ENCODE measurements at places on chromosomes 7 and 10. TPM values are rescaled to one million over a fixed set of nuclear protein-coding genes. Genes with fewer than 3 reads are reported as not detected.

Gene DOCK4
- total RNA-seq: 43.6 TPM

DNA sequence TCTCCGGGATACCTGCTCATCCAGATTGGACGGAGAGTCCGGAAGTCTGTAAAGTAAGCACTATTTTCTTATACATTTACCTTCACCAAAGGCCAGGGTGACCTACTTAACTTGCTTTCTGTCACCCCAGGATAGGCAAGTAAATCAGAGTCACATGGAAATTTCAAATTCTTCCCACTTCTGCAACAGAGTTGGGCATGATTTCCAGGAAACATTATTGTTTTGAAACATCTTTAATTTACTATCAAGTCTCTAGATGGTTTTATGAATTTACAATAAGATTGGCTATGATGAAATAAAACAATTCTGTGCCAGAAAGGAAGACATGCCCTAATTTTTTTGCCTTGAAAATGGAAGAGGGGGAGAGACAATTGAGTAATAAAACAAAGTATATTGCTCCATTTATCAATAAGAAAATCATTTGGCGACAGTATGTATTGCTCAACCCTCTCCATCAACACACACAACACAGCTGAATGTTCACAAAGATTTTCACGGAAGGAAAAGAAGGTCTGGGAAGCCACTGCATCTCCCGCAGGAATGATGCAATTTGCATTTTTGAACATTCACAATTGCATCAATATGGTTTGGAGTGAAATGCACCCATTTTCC, 702.8 kb downstream of the PARD3 start:
- DNase-seq: peak; percentile 72

Gene CRHR2
- total RNA-seq: not detected

DNA sequence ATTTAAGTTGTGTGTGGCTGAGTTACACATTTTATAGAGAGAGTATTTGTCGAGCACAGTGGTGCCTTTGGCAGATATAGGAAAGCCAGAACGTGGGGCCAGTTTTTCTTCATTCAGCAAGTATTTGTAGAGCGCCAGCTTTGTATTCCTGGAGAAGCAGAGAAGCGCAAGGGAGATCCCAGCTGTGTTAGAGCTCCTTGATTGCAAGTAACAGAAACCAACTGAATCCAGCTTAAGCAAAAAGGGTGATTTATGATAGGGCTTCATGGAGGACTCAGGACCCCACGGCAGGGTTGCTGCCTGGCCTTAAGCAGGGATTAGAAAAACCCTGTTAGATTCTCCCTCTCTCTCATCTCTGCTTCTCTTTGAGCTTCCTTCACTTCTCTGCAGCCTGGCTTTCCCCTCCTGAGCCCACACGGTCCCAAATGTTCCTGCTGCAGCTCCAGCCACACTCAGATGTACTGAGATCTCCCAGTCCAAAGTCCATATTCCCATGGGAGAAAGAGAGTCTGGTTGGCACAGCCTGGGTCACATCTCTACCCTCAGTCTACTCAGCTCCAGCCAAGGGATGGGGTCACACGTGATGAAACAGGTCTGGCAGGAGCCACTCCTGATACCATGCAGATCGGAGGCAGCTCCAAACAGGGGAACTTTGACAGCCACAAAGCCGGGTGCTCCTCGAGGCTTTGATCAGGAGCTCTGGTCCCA, 16.7 kb downstream of the UBTD1 start:
- peak; percentile 18 for DNase-seq

- DNase-seq: no peak
Observed at GRCh38 chr10:103367379-103367781, 396 bp upstream of the TAF5 start.

GRCh38 chr7:157032128-157032527, 21.7 kb upstream of the MNX1 start:
- DNase-seq: no peak

- no peak for DNase-seq
Observed at GRCh38 chr7:149804106-149804505, 30.7 kb upstream of the ZNF467 start.

Gene CYP3A7
- total RNA-seq: not detected

Gene CAMK2B
- under 0.01 TPM for total RNA-seq

Gene RASA4B
- 2.3 TPM for total RNA-seq

- DNase-seq: no peak
Observed at GRCh38 chr10:59314268-59314667, 48.1 kb downstream of the FAM13C start.

Gene PAX2
- not detected for total RNA-seq

DNA sequence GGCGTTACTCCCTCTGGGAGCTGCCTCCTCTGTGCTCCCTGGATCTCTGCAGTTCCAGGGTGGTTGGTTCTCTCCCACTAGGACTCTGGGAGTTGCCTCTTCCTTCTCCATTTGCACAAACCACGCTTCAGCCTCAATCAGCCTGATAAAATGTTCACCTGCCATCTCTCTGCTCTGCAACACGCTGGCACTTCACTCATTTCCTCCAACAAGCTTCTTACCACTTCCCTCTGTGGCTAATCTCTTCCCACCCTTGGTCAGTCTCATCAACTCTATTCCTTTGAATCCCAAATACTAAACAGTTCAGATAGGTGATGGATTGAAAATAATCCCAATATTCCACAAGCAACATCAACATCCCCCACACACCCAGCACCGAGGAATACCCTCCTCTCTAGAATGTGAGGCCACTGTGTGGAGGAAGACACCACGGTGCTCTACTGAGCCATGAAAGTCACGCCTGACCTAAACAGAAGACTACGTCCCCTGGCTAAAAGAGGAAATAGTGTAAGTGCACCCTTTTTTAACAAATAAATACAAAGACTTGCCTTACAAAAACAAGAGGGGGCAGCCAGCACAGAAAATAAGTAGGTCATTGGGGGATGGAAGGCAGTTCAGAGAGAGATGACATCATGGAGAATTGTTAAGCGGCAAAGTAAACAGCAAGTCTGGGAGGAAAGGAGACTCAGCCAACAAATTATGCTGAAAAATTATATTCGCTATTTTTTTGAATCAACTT, 1.9 kb upstream of the FAM170B start:
- no peak for DNase-seq

- DNase-seq: peak; percentile 23
Observed at GRCh38 chr10:98415731-98416119, 743 bp upstream of the PYROXD2 start.

DNA sequence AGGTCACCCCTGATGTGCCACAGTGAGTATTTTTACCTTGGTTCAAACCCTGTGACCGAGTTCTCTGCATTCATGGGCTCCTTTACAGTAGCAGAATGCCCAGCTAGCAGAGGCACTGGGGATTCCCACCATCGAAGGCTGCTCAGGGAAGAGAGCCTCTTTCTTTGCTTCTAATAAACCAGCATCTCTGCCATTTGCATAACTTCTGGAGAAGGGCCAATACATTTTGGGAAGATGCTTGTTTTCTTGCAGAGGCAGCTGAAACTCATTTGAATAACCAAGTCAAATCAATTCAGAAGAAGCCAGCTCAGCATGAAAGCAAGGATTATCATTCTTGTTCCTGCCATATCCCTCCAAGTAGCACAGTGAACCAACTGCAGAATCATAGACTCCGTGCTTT, 82.9 kb upstream of the WDR11 start:
- DNase-seq: no peak

GRCh38 chr10:79274279-79275104, 72.8 kb upstream of the PPIF start:
- peak; percentile 92 for DNase-seq

Gene TCERG1L
- not detected for total RNA-seq

Gene ABLIM1
- 10.0 TPM for total RNA-seq

GRCh38 chr7:43467846-43468245, 115.1 kb upstream of the STK17A start:
- DNase-seq: no peak

DNA sequence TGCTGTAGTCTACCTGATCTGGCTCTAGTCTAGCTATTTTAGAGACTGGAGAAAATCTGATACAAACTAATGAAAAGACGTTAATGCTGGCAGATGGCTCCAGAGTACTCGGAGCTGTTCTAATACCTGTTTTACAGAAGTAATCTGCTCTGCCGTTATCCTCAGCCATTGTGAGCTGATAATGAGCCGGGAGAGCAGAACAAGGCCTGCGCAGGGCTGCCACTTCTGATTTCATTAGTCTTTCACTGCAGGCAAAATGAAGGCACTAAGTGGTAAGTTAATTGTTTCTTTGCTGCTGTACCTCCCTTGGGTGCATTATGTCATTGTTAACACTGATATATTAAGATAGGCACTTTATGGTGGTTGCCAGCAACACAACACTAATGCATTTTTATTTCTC, 456.4 kb upstream of the PFKP start:
- DNase-seq: no peak

GRCh38 chr7:66183700-66184099, 21.4 kb upstream of the TPST1 start:
- DNase-seq: peak; percentile 98

GRCh38 chr7:41948503-41948902, 245.6 kb upstream of the INHBA start:
- DNase-seq: no peak

Gene PAPOLB
- not detected for total RNA-seq

Gene ELOVL3
- total RNA-seq: 0.32 TPM

DNA sequence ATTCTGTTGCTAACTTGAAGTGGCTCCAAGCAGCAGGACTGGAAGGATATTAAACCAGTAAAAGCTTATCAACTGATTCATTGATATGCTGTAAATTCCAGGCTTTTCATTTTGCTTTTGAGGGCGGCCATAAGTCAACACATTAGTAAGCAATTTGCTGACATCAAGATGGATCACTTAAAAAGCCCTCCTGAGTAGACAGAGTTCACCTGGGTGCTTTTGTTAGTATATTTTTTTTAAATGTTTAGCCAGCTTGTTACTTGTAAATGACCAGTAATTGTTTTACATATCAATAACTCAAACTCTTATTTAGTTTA, 26.5 kb downstream of the RNF32 start:
- no peak for DNase-seq

GRCh38 chr7:103432712-103433111, 13.3 kb downstream of the SLC26A5 start:
- no peak for DNase-seq

- peak; percentile 42 for DNase-seq
Observed at GRCh38 chr7:40298421-40298820, 163.6 kb downstream of the SUGCT start.

DNA sequence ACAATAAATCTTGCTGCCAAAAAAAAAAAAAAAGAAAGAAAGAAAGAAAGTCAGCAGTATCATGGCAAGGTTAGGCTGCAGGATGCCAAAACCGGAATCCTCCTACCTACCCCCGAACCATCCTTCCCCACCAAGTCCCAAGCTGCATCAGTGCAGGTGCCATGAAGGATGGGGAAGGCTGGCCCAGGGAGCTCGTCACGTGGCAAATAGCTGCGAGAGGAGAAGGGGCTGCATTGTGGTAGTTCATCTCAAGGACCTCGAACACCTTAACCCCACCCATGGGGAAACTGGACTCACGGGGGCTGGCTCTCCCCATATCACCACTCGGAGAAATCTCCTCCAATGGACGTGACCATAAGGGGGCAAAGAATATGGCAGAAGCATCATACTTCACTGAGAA, 86.2 kb downstream of the TACC2 start:
- DNase-seq: no peak

Gene DDIT4
- 325 TPM for total RNA-seq

GRCh38 chr7:49287653-49288052, 363.3 kb downstream of the CDC14C start:
- DNase-seq: no peak

Gene CCDC172
- total RNA-seq: not detected

Gene PIP4K2A
- 66.7 TPM for total RNA-seq

DNA sequence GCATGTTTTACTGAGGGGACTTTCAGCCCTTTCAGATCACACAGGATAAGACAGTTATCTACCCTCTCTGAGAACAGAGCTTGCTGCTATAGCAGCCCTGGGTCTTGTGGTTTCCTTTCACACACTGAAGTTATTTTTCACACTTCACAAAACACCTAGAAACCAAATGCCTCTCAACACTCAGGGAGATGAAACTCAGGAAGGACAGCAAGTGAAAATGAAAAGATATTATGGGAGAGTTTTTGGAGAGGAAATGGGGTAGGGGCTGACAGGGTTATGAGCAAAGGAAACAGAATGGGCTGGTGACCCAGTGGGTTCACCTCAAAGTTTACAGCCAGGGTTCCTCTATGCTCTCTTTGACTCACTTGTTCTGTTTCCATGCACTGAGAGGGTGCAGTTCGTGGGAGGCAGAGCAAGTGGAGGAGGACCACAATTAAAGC, 17.0 kb upstream of the GIMAP2 start:
- no peak for DNase-seq

DNA sequence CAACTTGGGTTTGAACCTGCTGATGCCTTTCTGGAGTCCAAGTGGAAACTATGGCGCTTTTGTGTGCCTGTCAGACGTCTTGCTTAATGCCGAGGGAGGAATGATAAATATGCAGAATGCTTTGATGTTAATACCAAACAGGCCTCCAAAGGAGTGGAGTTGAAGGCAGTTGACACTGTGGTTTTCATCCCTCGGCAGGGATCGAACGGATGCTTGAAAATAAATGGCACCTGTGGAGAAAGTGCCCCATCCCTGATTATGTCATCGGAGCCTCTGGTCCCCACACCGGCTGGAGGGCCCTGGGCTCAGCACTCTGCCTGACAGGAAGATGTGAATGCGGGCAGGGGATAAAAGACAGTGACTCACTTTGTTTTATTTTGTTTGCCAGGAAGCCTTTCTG, 148.7 kb upstream of the GPR26 start:
- no peak for DNase-seq

DNA sequence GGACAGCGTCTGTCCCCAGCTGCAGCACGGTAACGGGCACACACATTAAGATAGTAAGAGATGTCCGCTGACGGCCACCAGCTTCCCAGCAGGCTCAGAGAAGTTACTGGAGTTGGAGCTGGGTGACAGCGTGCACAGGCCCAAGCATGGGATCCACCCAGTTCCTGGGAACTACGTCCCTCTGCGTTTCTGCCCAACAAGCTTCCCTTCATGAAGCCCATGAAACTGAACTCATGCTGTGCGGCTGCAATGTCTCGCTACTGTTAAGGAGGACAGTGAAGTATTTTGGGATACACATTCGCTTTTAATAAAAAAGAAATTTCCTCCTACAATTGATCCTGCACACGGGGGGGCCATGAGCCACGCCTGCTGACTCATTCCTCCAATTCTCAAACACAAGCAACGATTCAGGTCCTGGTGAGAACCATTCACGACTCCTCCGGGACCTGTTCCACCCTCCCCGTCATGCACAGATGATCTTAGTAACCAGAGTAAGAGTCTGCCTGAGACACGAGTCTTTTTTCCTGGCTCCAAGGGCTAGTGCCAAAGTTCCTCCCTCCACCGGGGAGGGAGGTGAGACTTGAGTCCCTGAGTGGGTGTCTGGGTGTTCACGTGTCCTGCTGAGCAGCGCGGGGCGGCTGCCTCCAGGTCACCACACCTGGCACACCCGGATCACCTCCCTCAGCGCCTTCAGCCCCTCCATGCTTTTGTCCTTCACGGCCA, 2.6 kb downstream of the PSMG3 start:
- DNase-seq: peak; percentile 53

- DNase-seq: peak; percentile 34
Observed at GRCh38 chr10:107340326-107340725, 175.8 kb upstream of the SORCS1 start.

Gene GIMAP5
- total RNA-seq: not detected

All from fibroblast of villous mesenchyme (primary cell).